Mesenteric fat pad (tissue), 1 donor: ENCODE measurements at places on chromosomes 7 and 10. TPM values are rescaled to one million over a fixed set of nuclear protein-coding genes. Genes with fewer than 3 reads are reported as not detected.

DNA sequence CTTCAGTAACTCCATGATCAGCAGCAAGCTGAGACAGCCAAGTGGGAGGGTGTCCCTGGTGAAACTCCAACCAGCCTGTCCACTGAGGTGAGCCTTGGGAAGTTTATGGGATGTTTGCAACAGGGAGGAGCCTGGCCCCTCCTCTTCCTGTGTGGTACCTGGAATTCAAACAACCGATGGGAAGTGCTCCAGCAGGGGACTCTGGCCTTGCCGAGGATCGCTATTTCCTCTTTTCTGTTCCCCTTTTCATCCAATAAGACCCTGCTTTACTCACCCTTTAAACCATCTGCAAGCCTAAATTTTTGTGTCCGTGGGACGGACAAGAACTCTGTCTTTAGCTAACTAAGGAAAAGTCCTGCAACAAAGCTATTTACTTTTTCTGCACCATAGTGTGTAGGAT is 491.1 kb upstream of the ZMIZ1 start:
- DNase-seq: no peak

- no peak for DNase-seq
These were observed 37.0 kb downstream of the RPA3 start for GRCh38 chr7:7681191-7681935.

DNA sequence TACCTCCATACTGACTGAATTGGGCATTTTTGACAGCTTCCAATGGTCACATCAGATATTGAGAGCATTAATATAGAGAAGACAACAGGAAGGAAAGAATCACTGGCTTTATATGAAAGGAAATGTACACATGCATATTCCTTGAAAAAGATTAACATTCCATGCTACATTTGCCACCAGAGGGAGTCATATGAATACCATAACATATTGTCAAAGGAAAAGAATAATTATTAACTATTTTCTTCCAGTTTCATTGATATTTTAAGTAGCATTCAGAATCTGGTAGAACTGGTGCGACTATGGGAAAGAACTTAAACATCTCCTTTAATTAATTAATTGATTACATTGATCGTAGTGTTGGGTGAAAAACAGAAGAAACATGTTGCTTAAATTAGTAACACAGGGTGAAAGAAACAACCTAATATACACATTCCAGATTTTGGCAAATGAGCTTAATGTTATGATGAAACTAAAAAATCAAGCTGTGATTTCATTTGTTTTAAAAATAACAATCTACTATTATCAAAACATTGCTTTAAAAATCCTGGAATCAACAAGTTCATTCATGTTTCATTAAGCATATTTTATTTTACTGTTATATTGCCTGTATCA is 71.5 kb downstream of the GPR85 start:
- no peak for DNase-seq

- DNase-seq: no peak
These were observed 510.1 kb downstream of the ARL4A start for GRCh38 chr7:13197501-13197900.

- no peak for DNase-seq
These were observed 20.4 kb downstream of the ZNF365 start for GRCh38 chr10:62394556-62395018.

GRCh38 chr10:127851661-127852194 is 41.0 kb downstream of the CLRN3 start:
- peak; percentile 72 for DNase-seq

DNA sequence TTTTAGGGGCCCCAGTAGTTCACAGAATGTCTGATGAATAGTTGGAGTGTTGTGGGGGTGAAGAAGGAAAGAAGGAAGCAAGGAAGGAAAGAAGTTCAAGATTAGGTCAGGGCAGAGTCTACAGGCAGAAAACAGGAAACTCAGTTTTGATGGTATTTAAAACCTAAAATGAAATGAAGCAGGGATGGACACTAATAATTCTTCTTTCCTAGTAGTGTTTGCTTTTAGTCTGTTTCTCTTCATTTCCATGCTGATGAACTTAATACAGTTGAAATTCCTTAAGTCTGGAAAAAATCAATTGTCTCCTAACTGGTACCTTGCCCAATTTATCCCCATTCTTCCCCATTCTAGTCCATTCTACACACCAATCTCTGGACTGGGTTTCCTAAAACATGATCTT is 59.0 kb upstream of the GSAP start:
- DNase-seq: no peak

- no peak for DNase-seq
These were observed 98.2 kb upstream of the PDGFA start for GRCh38 chr7:617614-618538.

- DNase-seq: no peak
These were observed 117.5 kb upstream of the AGK start for GRCh38 chr7:141433698-141434097.

GRCh38 chr7:149430192-149430591 is 30.7 kb downstream of the ZNF777 start:
- no peak for DNase-seq

BMPER gene
- total RNA-seq: 4.6 TPM

URGCP gene
- 44.3 TPM for total RNA-seq

CTAGE8 gene
- 0.71 TPM for total RNA-seq

MYO3A gene
- not detected for total RNA-seq

POLR3A gene
- 12.0 TPM for total RNA-seq

ADK gene
- total RNA-seq: 34.9 TPM

CACNB2 gene
- total RNA-seq: 0.19 TPM

PPIF gene
- total RNA-seq: 181 TPM

SPAM1 gene
- not detected for total RNA-seq

ARHGEF5 gene
- total RNA-seq: 9.4 TPM

ASZ1 gene
- not detected for total RNA-seq

HABP2 gene
- total RNA-seq: not detected

ATE1 gene
- total RNA-seq: 28.6 TPM
